ENCODE measurements at places on chromosomes 4 and X. TPM values are rescaled to one million over a fixed set of nuclear protein-coding genes. Genes with fewer than 3 reads are reported as not detected.

Gene IL21
- total RNA-seq: not detected

Gene ZCCHC12
- total RNA-seq: not detected

Gene HMGN5
- 0.16 TPM for total RNA-seq

Gene TSPAN6
- 26.9 TPM for total RNA-seq

Gene MSX1
- 0.65 TPM for total RNA-seq

Gene TBC1D14
- total RNA-seq: 20.1 TPM

Gene CRLF2
- total RNA-seq: not detected

Gene SULT1B1
- 0.65 TPM for total RNA-seq

Gene GRIA2
- total RNA-seq: not detected

Gene CCDC149
- 5.7 TPM for total RNA-seq

Gene TRPC5OS
- not detected for total RNA-seq

Gene BANK1
- 0.32 TPM for total RNA-seq

Gene CABS1
- total RNA-seq: not detected

Gene RIBC1
- 0.16 TPM for total RNA-seq

Gene GAGE12E
- total RNA-seq: not detected

Gene CT45A5
- not detected for total RNA-seq

Gene RBMX2
- total RNA-seq: 8.3 TPM

Gene F9
- not detected for total RNA-seq

Gene VCX3A
- total RNA-seq: not detected

Gene RNF212
- 4.2 TPM for total RNA-seq

Gene DCAF8L1
- not detected for total RNA-seq

Gene NDNF
- total RNA-seq: under 0.01 TPM

Gene ASMT
- not detected for total RNA-seq

Gene XK
- 0.32 TPM for total RNA-seq

Gene TLR1
- total RNA-seq: 1.6 TPM

Gene IL3RA
- total RNA-seq: 1.6 TPM

Gene MXRA5
- total RNA-seq: not detected
